ENCODE measurements at places on chromosomes 7 and 10. TPM values are rescaled to one million over a fixed set of nuclear protein-coding genes. Genes with fewer than 3 reads are reported as not detected.

GRCh38 chr7:134589491-134589941 lies 40.6 kb downstream of the AKR1B15 start:
- H3K36me3 ChIP-seq: peaks cover 4% of the 10 kb centered on the region
- no peaks in the 10 kb centered on the region for H3K4me1 ChIP-seq
- H3K27me3 ChIP-seq: no peaks in the 10 kb centered on the region

- H3K4me1 ChIP-seq: peaks cover 5% of the 10 kb centered on the region
- no peaks in the 10 kb centered on the region for H3K27me3 ChIP-seq
- peaks cover 4% of the 10 kb centered on the region for H3K36me3 ChIP-seq
- no peak overlapping the region for H3K4me3 ChIP-seq
Measured at GRCh38 chr10:28151636-28152035, 151.2 kb downstream of the MPP7 start.

GRCh38 chr7:107150375-107151073 lies 18.3 kb upstream of the HBP1 start:
- H3K4me1 ChIP-seq: no peaks in the 10 kb centered on the region
- H3K36me3 ChIP-seq: no peaks in the 10 kb centered on the region
- H3K4me3 ChIP-seq: no peak overlapping the region
- no peaks in the 10 kb centered on the region for H3K27me3 ChIP-seq

DNA sequence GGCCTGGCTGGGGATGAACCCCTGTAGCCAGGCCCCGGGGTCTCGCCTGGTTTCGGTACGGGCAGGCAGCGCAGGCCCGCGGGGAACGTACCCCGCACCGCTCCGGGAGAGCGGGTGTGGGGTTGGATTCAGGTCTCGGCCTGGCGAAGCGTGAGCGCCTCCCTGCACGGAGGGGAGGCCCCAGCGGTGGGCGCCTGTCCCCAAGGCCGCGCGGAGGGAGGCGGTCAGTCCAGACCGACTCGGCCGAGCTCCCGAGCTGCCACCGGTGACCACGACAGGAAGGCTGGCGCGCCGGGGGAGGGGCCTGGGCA lies 378 bp upstream of the INPP5F start:
- H3K4me3 ChIP-seq: peak overlapping the region; percentile 86
- peaks cover 39% of the 10 kb centered on the region for H3K4me1 ChIP-seq
- peak overlapping the region; percentile 97 for H3K27ac ChIP-seq
- H3K36me3 ChIP-seq: peaks cover 3% of the 10 kb centered on the region

DNA sequence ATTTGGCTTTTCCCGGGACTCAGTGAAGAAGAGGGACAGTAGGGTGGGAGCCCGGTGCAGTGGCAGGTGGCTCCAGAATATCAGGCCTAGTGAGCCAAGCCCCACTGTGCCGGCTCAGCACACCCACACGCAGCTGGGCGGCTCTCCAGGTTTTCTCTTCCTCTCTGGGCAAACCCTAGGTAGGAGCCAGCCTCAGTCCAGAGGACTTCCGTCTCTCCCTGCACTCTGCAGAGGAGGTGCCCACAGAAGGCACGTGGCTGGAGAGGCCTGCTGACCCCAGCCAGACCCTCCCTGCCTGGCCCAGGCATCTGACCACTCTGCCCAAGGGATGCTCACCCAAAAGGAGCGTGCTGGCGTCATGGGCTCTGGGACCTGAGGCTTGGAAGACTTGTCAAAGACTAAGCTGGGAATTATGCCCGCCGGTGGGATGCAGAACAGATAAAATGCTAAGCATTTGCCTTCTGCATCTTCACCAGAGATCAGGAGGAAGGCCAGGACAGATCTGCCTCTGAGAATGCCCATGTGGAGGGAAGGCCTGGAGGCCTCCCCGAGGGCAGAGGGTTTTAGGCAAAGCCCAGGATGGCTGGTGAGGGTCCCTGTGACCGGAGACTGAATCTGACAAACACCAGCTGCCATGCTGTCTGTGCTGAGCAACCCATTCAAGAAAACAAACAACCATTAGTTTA lies 40.2 kb downstream of the TCERG1L start:
- H3K27me3 ChIP-seq: peaks cover 8% of the 10 kb centered on the region
- peaks cover 3% of the 10 kb centered on the region for H3K4me1 ChIP-seq
- peaks cover 10% of the 10 kb centered on the region for H3K36me3 ChIP-seq
- H3K4me3 ChIP-seq: no peak overlapping the region
- no peak for DNase-seq

GRCh38 chr10:105017116-105017515 lies 376.0 kb downstream of the SORCS3 start:
- H3K36me3 ChIP-seq: no peaks in the 10 kb centered on the region
- no peaks in the 10 kb centered on the region for H3K27me3 ChIP-seq

DNA sequence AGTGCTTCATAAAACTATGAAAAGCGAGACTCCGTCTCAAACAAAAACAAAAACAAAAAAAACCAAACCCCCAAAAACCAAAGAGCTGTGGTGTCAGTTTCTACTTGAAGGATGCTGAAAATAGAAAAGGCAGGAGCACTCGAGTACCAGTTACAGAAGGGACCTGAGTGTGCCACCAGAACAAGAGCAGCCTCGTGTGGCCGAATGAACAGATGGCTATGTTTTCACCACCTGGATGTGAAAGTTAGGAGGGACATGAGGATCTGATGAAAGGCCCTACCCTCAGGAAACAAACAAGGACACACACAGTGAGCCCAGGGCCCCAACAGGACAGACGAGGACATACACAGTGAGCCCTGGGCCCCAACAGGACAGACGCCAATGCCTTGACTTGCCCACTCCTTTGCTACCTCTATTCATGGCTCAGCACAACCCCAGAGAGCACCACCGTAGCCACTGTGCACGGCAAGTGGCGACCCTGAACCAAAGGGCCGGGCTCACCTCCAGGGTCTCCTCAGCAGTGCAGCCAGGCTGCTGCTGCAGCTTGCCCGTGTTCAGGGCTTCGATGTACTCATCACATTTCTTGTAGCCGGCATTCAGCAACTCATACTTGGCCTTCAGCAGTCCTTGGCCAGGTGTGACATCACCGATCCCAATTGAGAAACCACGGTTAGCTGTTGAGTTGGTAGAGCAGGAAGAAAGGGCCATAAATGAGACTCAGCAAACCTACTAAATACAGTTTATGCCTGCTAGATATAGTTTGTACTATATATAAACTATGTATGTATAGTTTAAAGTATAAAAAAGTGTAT lies 24.9 kb downstream of the POLR3A start:
- no peak overlapping the region for H3K27ac ChIP-seq
- H3K4me3 ChIP-seq: no peak overlapping the region

GRCh38 chr7:130142654-130143333 lies 62.4 kb downstream of the TMEM209 start:
- no peak overlapping the region for H3K4me3 ChIP-seq
- H3K27me3 ChIP-seq: peaks cover 2% of the 10 kb centered on the region
- H3K36me3 ChIP-seq: no peaks in the 10 kb centered on the region
- DNase-seq: no peak
- H3K4me1 ChIP-seq: peaks cover 13% of the 10 kb centered on the region

DNA sequence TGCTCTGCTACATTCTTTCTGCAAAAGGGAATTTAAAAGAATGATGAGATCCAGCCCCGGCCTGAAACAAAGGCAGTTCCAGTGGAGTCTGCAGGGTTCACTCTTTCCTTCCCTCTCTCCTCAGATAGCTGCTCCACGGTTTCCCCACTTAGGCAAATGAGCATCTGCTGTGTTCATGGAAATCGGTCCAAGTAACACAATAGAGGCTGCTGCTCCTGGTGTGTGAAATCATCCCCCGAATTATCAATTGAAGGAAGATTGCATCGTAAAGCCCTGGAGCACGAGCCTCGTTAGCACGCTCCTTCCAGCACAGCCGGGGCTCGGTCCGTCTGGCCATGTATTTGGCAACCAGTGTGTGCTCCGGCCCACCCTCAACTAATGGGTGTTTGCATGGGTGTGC lies 108.3 kb upstream of the DPP6 start:
- peaks cover 15% of the 10 kb centered on the region for H3K36me3 ChIP-seq
- no peak overlapping the region for H3K4me3 ChIP-seq

DNA sequence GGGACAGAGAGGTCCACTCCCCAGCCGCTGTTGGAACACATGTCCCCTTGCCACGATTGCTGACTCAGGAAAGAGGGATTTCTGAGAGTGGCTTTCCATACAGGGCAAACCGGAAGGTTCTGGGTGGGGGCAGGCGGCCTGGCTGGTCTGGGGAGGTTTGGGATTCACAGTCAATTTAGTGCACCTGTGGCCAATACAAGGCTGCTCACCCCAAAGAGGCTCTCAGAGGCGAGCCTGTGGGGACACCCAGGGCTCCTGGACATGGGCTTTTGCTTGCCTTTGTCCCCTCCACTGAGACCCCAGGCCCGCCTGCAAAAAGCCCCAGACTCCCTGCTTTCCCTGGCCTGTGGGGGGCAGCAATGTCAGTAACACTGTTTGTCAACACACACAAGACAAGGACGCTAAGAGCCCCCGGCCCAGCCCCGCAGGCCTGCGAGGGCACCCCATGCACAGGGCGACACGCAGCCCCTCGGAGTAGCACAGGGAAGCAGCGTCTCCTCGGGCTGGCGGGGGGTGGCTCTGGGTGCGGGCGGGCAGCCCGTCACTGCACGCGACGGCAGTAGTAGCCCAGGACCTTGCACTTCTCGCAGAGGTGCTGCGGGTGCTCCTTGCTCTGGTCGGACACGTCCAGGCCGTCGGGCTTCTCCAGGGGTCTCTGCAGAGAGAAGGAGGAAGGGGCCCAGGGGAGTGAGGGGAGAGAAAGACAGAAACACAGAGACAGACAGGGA lies 38.7 kb downstream of the PPIF start:
- DNase-seq: peak; percentile 54
- no peak overlapping the region for H3K27ac ChIP-seq
- H3K36me3 ChIP-seq: no peaks in the 10 kb centered on the region
- H3K27me3 ChIP-seq: peaks cover 4% of the 10 kb centered on the region
- H3K4me1 ChIP-seq: peaks cover 8% of the 10 kb centered on the region
- H3K4me3 ChIP-seq: no peak overlapping the region

GRCh38 chr7:151711435-151711872 lies 165.5 kb downstream of the PRKAG2 start:
- H3K27ac ChIP-seq: no peak overlapping the region
- H3K36me3 ChIP-seq: no peaks in the 10 kb centered on the region
- no peak overlapping the region for H3K4me3 ChIP-seq
- peaks cover 4% of the 10 kb centered on the region for H3K27me3 ChIP-seq
- H3K4me1 ChIP-seq: peaks cover under 1% of the 10 kb centered on the region

GRCh38 chr7:36916619-36917018 lies 192.3 kb upstream of the AOAH start:
- no peak for DNase-seq
- H3K4me1 ChIP-seq: peaks cover 1% of the 10 kb centered on the region
- no peak overlapping the region for H3K4me3 ChIP-seq
- no peak overlapping the region for H3K27ac ChIP-seq
- peaks cover 6% of the 10 kb centered on the region for H3K36me3 ChIP-seq

DNA sequence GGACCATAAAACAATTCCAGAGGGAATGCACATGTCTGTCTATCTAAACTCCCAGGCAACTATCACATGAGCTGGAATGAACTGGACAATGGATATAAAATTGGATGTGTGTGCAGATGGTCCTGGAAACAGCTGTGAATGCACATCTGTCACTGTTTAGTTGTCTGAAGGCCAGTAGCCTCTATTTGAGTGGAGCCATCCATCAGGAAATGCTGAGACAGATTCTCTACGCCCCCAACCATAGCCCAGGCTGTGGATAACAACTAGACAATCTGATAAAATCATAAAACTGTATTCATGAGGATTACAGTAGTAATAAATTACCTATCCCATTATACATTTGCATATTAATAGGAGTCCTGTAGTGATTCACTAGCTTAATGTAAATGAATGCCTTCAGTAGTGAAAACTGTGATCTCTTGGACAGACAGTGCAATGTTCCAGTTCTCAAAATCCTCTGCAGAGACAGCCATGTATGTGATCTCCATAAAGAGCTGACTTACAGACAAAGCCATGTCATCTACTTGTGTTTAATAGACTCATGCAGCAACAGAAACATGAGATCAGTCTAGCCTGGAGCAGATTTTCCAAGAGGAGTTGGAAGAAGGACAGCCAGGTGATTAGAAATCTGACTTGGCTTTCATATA lies 907.6 kb downstream of the KCNMA1 start:
- no peaks in the 10 kb centered on the region for H3K27me3 ChIP-seq
- H3K36me3 ChIP-seq: peaks cover 4% of the 10 kb centered on the region
- no peak overlapping the region for H3K27ac ChIP-seq

DNA sequence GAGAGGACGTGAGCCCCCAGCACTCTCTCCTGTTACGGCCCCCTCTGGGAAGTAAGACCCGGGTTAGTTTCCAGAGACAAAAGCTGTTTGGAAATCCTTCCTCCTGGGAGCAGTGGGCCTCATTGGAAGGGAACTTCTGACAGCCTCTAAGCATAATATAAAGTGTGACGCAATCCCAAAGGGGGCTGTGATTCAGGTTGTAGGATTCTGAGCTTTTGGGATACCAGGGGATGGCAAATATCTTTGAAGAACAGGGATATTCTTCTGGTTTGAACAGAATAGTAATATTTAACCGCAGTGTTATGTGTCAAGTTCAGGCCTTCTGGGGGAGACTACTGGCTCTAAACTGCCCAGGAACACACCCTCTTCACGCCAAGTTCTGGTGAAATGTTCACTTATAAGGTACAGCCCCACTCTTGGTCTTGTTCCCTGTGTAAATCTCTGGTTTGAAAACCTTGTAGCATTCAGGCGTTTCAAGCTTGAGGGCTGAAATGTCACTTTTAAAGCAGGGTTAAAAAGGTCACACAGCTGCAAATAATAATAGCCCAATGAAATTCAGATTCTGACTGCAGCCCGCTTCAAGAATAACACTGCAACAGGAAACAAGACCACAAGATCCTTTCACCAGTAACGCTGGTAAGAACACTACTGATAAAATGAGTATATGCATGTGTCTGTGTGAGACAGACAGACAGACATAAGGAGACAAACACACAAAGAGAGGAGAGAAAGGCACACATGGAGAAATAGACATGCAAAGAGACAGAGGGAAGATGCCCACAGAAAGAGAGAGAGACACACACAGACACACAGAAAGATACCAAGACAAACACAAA lies 69.0 kb downstream of the CREB5 start:
- no peaks in the 10 kb centered on the region for H3K36me3 ChIP-seq
- H3K27ac ChIP-seq: no peak overlapping the region
- no peak for DNase-seq
- H3K4me3 ChIP-seq: no peak overlapping the region
- peaks cover 15% of the 10 kb centered on the region for H3K4me1 ChIP-seq

DNA sequence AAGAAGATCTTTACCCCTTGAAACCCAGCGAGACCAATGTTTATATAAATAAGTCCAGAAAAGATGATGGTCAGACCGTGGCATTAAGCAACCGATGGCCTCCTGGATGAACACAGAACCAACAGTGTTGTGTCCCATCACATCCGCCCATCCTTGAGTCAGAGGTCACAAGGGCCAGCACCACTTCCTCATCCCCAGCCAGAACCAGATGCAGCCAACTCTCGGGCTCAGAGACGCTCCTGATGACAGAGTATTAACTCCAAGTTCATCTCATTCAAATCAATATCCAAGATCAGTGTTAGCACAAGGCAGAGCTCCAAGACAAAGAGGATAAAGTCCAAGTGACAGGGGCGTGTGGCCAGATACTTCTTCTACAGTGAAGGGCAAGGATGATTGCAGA lies 63.5 kb downstream of the FAM53B start:
- H3K27me3 ChIP-seq: peaks cover 10% of the 10 kb centered on the region
- DNase-seq: no peak
- no peak overlapping the region for H3K4me3 ChIP-seq
- H3K36me3 ChIP-seq: peaks cover 7% of the 10 kb centered on the region
- peaks cover 33% of the 10 kb centered on the region for H3K4me1 ChIP-seq
- H3K27ac ChIP-seq: no peak overlapping the region

The EBLN1 gene
- total RNA-seq: not detected

The MMRN2 gene
- 5.4 TPM for total RNA-seq

The FAM25G gene
- total RNA-seq: not detected

The SLC26A5 gene
- not detected for total RNA-seq

The A1CF gene
- total RNA-seq: not detected

The WDFY4 gene
- not detected for total RNA-seq

All from glutamatergic neuron (in vitro differentiated cells).